ENCODE measurements at places on chromosomes 2 and 18. TPM values are rescaled to one million over a fixed set of nuclear protein-coding genes. Genes with fewer than 3 reads are reported as not detected.

DNA sequence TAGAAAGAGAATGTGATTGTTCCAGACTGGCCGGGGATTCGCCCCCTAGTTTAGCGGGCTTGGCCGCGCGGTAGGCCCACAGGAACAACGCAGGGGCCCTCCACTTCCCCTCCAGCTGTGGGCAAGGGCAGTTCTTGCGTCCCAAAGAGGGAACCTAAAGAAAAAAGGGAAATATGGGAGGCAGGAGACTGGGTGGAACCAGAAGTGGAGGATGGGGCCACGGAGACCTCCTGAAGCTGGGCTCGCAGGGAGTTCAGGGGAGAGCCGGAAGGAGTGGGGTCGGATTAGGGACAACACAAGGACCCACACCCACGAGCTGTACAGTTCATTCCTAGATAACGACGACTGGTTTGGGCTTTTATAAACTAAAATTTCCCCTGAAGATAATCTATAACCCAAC, 18.2 kb downstream of the GNLY start:
- DNase-seq: no peak

The ALPG gene
- total RNA-seq: not detected

DNA sequence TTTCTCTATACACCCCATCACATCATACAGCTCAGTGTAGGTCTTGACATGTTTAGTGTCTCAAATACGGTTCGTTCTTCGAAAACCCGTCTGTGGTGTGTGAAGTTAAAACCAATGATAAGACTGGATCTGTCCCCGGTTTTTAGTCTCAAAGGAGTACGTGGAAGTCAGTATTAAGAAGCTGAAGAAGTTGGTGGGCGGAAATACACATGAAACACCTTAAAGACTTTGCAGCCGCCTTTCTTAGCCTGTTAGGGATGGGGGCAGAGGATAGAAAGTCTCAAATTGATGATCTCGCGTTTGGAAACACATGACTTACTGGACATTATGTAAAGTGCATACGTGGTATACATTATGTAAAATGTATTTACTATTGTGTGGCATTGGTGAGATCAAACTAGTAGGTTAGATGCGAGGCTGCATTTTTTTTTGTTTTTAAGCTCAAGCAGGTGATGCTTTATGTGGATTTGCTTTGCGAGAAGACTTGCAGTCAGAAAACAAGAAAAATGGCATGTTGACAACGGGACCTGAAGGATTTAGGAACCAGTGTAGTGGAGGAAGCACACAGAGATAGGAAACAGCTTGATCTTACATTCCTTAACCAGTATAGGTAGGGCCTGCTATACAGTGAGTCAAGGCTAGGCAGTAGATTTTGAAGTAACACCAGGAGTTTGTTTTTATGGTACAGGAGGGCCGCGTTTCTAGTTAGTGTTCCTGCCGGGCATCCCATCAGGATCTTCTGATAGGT, 1.2 kb downstream of the CNOT11 start:
- no peak for DNase-seq

The TMEM37 gene
- total RNA-seq: 17.4 TPM

DNA sequence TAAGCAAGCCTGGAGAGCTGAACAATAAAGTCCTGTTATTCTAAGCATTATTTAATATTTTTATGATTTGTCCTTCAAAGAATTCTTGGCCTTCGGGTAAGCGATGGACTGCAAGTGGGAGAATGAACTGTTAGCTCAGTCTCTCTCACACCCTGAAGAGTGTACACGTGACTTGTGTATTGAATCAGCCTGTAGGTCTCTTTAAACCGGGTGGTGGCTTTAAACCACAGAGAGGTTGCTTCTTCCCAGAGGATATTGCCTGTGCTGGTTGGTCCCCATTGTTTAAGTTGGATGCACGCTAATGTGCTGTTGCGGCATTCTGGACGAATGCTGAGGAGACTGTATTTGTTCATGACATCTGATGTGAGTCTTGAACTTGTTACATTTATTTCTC, 183.3 kb downstream of the LTBP1 start:
- DNase-seq: no peak

The IL36A gene
- total RNA-seq: not detected

The ADGRF3 gene
- total RNA-seq: 2.0 TPM

The ADCY3 gene
- 22.6 TPM for total RNA-seq

DNA sequence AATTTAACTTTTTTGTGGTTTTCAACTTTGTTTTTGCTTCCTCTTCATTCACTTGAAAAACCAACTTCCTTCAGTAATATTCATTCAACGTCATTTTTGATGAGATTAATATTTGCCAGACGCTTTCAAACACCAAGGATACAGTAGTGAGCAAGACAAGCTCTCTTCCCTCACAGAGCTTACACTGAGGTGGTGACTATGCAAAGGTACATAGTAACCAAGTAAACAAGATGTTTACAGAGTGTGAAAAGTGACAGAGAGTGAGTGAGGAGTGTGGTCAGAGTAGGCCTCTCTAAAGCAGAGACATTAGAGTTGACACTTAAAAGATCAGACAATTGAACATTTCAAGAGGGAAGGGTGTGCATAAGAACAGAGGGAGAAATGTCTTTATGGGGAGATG, 155.5 kb downstream of the TMEM247 start:
- no peak for DNase-seq

The UGT1A10 gene
- total RNA-seq: not detected

GRCh38 chr2:188238386-188238785, 53.3 kb upstream of the GULP1 start:
- no peak for DNase-seq

- DNase-seq: no peak
These were observed 10.2 kb downstream of the ADRA2B start for GRCh38 chr2:96105994-96106715.

DNA sequence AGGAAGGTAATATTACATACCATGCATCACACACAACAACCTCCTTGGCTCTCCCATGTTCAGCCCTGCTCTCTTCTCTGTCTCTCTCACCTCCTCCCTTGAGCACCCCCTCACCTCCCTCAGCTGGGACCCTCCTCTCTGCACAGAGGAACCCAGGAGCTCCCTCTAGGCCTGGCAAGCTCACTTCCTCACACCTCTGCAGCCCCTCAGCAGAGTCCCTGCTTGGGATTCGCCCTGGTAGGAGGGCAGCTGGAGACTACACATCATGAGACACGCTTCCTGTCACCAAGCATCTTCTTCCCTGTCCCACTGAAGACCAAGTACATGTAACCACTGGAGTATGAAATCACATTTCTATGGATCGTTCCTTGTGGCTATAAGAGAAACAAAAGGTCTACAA, 51.0 kb downstream of the ADD2 start:
- no peak for DNase-seq

DNA sequence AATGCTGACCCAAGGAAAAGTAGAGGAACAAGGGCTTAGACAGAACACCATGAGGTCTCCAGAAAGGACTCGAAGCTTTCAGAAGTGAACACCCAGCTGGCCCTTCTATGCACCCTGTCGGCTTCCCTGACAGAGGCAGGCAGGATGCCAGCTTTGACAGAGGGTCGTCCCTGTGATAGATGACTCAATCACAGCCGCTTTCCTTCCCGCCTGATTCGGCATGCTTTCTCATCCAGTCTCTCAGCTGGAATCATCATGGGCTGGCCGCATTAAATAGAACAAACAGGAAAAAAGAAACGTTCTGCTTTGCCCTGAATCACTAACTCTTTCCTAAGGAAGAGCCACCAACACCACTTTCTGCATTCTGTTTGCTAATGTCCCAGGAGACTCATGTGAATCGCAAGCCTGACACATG, 140.3 kb upstream of the RAB12 start:
- no peak for DNase-seq

The ZC3H8 gene
- 23.7 TPM for total RNA-seq

GRCh38 chr18:54268751-54269150, 566 bp upstream of the POLI start:
- DNase-seq: no peak

DNA sequence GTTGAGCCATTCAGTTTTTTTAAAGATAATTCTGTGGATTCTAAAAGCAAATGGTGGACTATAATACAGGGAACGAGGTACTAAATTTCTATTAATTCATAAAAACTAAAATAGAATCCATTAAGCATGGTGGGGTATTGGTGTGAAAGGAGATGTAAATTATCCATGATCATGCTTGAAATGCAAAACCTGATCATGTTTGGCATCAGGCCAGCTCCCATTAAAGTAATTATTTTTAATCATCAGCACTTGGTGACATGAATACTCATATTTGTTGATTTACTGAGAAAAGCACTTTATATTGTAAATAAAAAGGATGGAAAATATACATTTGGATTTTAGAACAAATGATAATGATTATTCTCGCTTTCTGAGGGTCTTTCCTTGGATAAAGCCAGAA, 232.3 kb upstream of the MEIS1 start:
- no peak for DNase-seq

DNA sequence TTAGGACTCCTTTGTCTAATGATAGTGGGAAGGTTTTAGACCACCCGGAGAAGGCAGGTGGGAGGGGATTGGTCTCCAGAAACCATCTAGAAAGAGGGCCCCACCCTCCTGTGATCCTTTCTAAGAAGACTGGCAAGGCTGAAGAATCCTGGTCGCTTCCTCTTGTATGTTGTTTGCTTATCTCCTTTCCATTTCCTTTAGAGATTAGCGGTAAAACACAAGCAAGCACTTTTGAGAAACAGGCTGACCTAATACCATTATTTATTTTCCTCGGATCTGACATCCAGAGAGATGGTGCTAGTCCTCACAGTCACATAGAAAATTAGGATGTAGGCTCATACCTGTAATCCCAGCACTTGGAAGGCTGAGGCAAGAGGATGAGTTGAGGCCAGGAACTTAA, 45.2 kb upstream of the SPRED2 start:
- DNase-seq: no peak

The UGT1A4 gene
- not detected for total RNA-seq

DNA sequence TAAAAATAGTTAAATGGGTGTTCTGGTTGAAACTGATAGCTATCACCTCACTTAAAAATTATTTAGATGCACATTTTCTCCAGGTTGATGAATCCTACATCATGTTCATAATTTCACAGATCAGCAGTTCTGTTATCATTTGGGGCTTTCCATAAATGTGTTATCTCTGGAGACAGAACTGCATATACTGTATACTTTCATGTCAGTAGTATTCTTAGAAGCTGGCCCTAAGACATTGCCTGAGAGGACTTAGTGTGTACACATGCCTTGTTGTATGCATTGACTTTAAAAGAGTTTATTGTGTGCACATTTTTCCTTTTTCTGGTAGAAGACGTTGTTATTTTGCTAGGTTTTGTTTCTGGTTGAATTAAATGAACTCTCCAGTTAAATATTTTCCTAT, 41.0 kb downstream of the PIK3C3 start:
- no peak for DNase-seq

- no peak for DNase-seq
These were observed 63.2 kb upstream of the TPO start for GRCh38 chr2:1350111-1350510.

GRCh38 chr2:109185821-109186570, 57.0 kb downstream of the SH3RF3 start:
- no peak for DNase-seq

The STARD7 gene
- total RNA-seq: 118 TPM

- DNase-seq: peak; percentile 49
These were observed at the start of gene HMSD for GRCh38 chr18:63949068-63949737. Gene HMSD, plus strand, starts transcription at chr18:63949301. Its CDS starts 4,155 bp downstream, at chr18:63953456.

DNA sequence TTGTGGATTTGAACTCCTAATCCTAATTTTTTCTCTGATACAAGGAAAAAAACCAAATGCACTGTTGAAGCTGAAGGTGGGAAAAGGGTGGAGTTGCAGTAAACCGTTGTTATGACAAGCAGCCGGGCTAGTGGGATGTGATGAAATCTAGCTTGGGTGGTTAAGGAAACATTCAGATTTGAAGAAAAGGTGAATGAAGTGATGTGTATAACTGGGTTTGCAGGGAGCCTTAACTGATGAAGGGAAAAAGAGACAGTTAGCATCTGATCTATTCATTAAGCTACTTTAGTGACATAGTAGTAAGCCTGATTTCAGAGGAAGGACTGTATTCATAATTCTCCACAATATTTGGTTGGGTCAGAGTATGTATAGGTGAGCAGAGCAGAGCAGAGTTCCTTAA, 3.5 kb downstream of the EML6 start:
- no peak for DNase-seq

Measured in progenitor cell of endocrine pancreas (in vitro differentiated cells).